Right renal pelvis (tissue), 4 donors: ENCODE measurements at places on chromosomes 6 and 20. TPM values are rescaled to one million over a fixed set of nuclear protein-coding genes. Genes with fewer than 3 reads are reported as not detected.

DNA sequence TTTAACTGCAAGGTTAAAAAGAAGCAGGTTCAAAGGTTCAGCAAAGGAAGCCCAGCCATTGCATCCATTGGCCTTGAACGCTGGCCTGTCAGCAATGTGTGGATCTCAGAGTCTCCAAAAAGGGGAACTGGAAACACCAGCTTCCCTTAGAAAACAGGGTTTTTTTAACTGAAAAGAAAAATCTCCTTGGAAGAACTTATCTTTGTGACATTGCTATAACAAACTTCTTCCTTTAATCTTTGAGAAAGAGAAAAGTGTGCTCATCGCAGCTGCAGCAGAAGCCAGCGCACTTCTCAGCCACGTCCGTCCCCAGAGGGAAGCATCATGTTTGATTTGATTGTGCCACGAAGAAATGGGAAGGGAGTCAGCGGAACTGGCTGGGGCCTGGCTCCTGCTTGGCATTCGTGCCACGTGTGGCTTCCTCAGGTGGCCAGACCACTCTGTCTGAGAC lies 215.0 kb downstream of the SYNDIG1 start:
- no peak for DNase-seq

GRCh38 chr6:26502626-26503025 lies 2.5 kb downstream of the BTN1A1 start:
- no peak for DNase-seq

- DNase-seq, result no peak
Observed at GRCh38 chr20:4089756-4090487, 74.6 kb upstream of the RNF24 start.

DNA sequence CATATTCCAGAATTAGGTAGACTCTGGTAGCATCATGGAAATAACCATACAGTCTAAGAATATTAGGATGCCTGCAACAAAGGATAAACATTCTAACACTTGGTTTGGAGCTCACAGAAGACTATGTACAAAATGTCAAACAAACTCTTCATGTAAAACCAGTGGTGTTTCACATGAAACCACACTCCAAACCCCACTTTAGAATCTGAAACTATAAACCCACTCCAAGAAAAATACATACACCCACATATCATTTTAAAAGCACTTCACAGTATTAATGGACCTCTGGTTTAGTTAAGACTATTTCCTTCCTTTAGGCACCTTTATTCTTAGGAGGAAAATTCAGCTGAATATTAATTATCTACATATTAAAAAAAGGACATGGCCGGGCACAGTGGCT lies 10.5 kb downstream of the AURKA start:
- no peak for DNase-seq

- no peak for DNase-seq
Observed at GRCh38 chr6:142238881-142239280, 62.9 kb upstream of the ADGRG6 start.

GRCh38 chr20:50792708-50793574 lies 1.9 kb upstream of the BCAS4 start:
- DNase-seq, result no peak

DNA sequence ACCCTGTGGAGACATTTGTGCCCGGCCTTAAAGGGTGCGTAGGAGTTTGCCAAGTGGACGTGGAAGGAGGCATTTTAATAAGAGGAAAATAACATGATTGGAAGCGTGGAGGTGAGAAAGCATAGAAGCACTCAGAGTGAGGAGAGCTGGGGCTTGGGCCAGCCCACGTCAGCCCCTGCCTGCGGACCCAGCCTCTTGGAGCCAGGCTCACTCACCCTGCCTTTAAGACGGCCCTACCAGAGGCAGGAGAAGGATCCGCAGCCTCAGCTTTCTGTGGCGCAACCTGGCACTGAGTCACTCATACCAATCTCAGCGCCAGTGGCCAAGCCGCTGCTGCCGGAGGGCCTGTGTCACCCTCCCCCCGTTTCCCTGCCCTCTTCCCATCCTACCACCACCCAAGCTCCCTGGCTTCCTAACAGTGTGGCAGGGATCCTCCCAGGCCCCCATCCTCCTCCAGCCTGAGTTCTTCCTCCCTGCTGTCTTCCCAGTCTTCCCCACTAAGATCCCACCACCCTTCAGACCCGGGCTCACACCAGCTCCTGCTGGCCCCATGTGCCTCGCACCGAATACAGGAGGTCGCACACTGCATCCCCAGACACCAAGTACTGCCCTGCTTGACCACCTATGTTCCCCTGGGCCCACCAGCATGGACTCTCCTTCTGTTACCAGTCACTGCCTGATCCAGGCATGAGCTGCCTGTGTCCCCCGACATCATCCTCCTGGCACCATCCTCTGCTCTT lies 285.2 kb downstream of the UST start:
- DNase-seq, result no peak

GRCh38 chr20:24546232-24546892 lies 76.9 kb downstream of the SYNDIG1 start:
- no peak for DNase-seq

DNA sequence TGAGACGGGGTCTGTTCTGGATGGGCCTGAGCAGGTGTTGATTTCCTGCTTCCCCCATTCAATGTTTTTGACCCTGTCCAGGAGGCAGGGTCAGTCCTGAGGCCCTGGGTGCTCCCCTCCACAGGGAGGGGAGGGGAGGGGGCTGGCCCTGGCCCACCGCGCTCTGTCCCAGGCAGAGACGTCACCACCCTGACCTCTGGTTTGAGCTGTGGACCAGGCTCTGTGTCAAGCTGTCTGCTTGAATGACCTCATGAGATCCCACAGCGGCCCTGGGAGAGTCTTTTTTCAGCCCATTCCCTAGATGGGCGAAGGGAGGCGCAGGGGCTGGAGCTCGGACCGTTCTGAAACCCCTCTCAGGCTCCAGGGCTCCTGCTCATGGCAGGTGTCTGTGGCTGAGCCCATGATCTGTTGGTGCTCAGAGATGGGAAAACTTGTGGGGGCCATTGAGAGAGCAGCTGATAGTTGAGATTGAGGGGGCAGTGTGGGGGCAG lies 8.9 kb upstream of the LKAAEAR1 start:
- DNase-seq, result no peak

- DNase-seq, result no peak
Observed at GRCh38 chr20:13922241-13922640, 68.2 kb downstream of the SEL1L2 start.

- no peak for DNase-seq
Observed at GRCh38 chr6:43849844-43850243, 79.8 kb downstream of the VEGFA start.

- peak; percentile 66 for DNase-seq
Observed at GRCh38 chr6:32415521-32416019, 8.6 kb upstream of the BTNL2 start.

GRCh38 chr6:132067286-132067685 lies 116.1 kb upstream of the CCN2 start:
- peak; percentile 12 for DNase-seq

- no peak for DNase-seq
Observed at GRCh38 chr6:37204014-37204751, 34.2 kb downstream of the PIM1 start.

DNA sequence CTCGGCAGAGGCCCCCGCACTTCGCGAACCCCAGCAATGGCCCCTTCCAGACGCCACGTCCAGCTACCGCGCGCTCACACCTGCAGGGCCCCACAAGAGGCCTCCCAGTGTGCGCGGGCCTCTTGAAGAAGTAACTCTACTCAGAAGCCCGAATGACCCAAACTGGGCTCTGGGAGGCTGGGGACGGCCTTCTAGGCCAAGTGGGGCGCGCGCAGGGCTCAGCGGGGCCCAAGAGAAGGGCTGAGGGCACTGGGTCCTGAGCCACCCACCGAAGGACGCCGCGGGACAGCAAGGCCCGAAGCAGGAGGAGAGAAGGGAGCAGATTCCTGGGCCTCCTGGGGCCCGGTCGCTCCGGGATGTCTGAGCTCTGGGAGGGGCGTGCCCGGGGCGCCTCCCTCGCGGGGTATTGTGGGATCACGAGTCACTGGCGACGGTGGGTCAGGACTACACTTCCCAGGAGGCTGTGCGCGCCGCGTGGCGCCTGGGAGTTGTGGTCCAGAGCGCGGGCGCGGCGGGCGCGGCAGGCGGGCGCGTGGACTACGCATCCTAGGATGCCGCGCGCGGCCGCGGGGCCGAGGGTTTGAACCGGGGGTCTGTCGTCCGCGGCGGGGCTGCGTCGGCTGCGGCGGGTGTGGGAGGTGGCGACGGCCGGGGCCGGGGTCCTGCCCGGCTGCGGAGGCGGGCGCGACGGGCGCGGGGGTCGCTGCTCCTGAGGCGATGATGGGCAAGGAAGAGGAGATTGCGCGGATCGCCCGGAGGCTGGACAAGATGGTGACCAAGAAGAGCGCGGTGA lies at the start of gene TCEA2:
Gene TCEA2, plus strand, starts transcription at position 603 of the 793 bp plus-strand sequence. Its CDS starts 115 bp downstream, at position 718.
- DNase-seq, result peak; percentile 93

GRCh38 chr20:13147971-13148370 lies 73.1 kb upstream of the ISM1 start:
- no peak for DNase-seq

- DNase-seq, result no peak
Observed at GRCh38 chr6:103570431-103570830, 1289.3 kb downstream of the HACE1 start.

DNA sequence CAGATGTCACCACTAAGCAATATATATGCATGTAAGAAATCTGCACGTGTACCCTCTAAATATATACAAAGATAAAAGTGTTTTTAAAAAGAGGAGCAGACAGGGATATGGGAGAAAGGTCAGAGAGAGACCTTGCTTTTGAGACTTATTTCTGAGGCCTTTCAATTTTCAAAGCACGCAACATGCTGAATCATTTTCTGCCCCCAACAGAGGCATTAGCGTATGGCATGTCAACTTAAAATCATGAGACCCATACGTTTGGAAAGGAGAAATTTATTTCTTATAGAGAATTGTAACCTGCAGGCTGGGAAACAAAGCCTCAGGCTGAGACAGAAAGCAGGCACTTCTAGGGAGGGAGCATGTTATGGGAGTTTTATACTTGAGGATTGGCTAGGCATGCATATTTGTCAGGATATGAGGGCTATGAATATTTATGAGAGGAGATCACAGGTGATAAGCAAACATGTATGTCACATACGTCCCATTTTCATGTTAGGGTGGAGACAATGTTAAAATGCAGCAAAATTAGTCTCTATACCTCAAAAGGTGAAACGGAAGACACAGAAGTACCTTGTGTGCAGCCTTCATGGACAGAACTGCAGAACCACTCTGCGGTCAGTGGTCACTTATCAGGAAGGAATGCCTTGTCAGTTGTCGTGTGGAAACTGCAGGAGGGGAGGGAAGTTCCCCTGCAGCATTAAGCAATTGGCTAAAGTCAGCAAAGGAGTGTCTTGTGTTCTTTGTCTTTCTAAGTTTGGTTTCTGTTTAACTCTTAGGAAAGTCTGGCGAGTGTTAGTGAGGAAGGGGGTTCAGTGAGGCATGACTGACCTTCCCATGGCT lies 6.3 kb upstream of the GABRR2 start:
- DNase-seq, result no peak

DNA sequence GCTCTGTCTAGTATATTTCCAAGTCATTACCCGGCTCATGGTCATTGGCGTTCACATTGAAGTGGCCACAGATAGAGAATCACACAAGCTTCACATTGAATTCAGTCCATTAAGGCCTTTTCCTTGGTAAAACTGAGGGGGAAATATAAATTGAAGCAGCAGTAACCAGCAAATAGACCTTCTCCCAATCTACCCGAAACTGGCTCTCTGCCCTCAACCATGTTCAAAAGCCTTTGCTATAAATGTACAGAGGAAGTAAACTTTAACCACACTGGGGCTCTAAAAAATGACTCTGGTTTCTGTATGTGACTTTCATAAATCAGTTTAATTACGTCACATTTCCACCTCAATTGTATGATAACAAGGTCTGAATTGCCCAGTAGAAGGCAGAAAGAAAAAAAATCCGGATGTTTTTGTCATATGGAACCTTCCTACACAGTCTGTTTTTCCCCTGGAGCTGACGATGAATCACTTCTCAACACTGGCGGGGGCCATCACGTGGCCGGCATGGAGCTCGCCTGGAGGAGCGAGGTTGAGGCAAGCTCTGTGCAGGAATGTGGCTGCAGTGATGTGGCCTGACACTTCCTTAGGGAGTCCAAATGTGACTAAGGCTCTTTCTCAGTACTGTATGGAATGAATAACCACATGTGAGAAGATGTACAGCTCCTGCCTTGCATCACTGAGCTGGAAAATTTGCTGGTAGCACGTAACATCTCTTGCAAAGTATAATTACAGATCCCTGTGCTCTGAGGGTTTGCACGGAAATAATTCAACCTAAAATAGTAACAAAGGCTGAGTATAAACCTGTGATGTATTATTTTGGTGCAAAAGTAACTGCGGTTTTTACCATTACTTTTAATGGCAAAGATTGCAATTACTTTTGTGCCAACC lies 58.6 kb upstream of the SNX9 start:
- DNase-seq, result peak; percentile 84

- no peak for DNase-seq
Observed at GRCh38 chr6:28211840-28212509, 13.1 kb upstream of the ZSCAN9 start.

- no peak for DNase-seq
Observed at GRCh38 chr6:4727671-4728435, 48.4 kb upstream of the CDYL start.

DNA sequence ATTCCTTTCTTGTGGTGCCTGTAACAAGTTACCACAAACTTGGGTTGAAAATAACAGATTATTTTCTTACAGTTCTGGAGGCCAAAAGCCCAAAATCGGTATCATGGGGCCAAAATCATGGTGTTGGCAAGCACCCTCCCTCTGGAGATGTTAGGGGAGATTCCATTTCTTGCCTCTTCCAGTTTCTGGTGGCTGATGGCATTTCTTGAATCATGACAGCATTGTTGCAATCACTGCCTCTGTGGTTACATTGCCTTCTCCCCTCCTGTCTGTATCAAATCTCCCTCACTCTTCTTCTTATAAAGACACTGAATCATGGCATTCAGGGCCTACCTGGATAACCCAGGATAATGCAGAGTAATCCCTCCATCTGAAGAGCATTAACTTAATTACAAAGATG lies 17.9 kb upstream of the TENT5A start:
- no peak for DNase-seq

DNA sequence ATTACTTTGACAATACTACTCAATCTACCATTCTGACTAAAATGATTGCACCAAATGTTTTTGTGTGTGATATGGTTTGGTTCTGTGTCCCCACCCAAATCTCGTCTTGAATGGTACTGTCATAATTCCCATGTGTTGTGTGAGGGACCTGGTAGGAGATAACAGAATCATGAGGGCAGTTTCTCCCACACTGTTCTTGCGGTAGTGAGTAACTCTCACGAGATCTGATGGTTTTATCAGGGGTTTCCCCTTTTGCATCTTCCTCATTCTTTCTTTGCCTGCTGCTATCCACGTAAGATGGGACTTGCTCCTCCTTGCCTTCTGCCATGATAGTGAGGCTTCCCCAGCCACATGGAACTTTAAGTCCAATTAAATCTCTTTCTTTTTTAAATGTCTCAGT lies 20.8 kb downstream of the SYCP2 start:
- DNase-seq, result no peak

- no peak for DNase-seq
Observed at GRCh38 chr6:124223611-124224345, 420.1 kb downstream of the NKAIN2 start.

FAM209B gene
- polyA plus RNA-seq, result 0.25 TPM

RFX6 gene
- polyA plus RNA-seq, result 0.06 TPM

PTGIS gene
- polyA plus RNA-seq, result 35.3 TPM

ATRN gene
- 55.6 TPM for polyA plus RNA-seq

OPN5 gene
- 0.61 TPM for polyA plus RNA-seq

TRIM40 gene
- polyA plus RNA-seq, result not detected

SMLR1 gene
- 3.9 TPM for polyA plus RNA-seq

DLK2 gene
- polyA plus RNA-seq, result 1.4 TPM

RAET1L gene
- not detected for polyA plus RNA-seq
